Cerebellar nuclear complex (tissue), 1 donor: ENCODE measurements at places on chromosomes 13 and 19.

GRCh38 chr19:18319591-18320135 lies 3.2 kb downstream of the LSM4 start:
- DNase-seq = no peak

GRCh38 chr13:53398051-53398450 lies 369.4 kb downstream of the OLFM4 start:
- DNase-seq = no peak

DNA sequence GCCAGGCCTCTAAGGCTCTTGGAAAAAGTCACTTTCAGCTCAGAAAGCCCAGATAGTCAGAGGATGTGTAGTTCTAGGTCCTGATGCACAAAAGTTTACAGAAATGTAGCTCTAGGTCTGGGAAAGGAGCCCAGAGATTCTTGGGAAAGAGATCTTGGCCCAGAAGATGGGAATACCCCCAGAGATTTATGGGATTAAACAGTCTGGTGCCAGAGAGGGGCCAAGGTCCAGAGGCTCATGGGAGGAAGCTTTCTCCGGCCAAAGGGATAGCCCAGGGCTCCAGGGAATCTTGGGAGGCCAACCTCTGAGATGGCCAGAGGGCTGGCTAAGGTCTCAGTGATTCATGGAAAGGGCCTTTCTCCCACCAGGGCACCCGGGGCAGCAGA lies 15.2 kb downstream of the BCAT2 start:
- DNase-seq = no peak

- no peak for DNase-seq
Measured at GRCh38 chr13:100525453-100526317, 62.9 kb downstream of the GGACT start.

DNA sequence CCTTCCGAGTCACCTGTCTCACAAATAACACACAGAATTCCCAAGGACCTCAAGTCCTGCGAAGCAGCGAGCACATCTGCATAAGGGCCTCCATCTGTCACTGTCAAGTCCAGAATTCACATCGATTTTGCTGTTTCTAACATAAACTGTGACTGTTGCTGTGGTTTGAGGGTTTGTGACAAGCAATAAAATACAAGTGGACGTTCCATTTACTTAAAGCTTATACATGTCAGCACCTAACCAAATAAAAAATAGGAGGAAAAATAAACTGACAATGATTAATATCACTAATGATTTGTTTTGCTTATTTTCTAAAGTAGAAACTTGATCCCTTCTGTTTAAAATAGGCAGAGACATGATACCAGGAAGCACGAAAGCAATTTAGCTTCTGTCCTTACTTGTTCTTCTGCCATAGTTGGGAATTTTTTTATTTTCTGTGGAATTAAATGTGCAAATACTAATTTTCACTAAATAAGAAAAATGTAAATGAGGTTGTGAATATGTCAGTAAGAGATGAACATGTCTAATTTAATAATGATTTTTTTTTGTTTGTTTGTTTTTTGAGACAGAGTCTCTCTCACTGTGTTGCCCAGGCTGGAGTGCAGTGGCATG lies 279.1 kb downstream of the FGF9 start:
- DNase-seq = no peak

DNA sequence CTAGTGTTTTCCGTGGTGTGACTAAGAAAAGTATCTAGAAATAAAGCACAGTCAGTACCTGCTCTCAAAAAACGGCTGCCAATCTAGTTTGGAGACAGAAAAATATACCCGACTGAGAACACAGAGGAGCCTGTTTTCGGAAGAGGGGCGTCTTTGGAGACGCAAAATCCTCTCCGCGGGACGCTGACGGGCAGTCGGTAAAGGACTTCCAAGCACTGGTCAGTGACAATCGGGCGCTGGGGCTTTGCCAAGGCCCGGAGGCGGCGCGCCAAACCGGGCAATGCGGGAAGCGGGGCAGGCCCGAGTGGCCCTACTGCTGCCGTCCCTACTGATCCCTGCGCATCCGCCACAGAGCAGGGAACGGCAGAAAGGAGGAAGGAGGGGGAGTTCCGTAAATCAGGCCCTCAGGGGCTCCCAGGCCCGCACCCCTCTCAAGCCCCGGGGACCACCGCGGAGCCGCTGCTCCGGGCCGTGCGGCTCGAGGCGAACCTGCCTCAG lies 588 bp upstream of the DPY19L3 start:
- DNase-seq = no peak

- DNase-seq = no peak
Measured at GRCh38 chr19:19372656-19373416, 32.6 kb upstream of the GATAD2A start.

- DNase-seq = no peak
Measured at GRCh38 chr19:40298026-40298425, 12.9 kb upstream of the AKT2 start.

GRCh38 chr13:97975848-97976609 lies 22.6 kb downstream of the IPO5 start:
- DNase-seq = no peak
